LNCaP clone FGC (cell line): ENCODE measurements at places on chromosomes 2 and 18.
A peak's percentile ranks its signal among the peaks of the same experiment; 100 is the strongest.

- DNase-seq = no peak
These were observed 230.2 kb downstream of the ATAD2B start for GRCh38 chr2:23696752-23697045.

GRCh38 chr2:29578084-29578598 is 343.2 kb downstream of the ALK start:
- DNase-seq = no peak

GRCh38 chr2:128504246-128505149 is 185.8 kb upstream of the HS6ST1 start:
- DNase-seq = no peak

DNA sequence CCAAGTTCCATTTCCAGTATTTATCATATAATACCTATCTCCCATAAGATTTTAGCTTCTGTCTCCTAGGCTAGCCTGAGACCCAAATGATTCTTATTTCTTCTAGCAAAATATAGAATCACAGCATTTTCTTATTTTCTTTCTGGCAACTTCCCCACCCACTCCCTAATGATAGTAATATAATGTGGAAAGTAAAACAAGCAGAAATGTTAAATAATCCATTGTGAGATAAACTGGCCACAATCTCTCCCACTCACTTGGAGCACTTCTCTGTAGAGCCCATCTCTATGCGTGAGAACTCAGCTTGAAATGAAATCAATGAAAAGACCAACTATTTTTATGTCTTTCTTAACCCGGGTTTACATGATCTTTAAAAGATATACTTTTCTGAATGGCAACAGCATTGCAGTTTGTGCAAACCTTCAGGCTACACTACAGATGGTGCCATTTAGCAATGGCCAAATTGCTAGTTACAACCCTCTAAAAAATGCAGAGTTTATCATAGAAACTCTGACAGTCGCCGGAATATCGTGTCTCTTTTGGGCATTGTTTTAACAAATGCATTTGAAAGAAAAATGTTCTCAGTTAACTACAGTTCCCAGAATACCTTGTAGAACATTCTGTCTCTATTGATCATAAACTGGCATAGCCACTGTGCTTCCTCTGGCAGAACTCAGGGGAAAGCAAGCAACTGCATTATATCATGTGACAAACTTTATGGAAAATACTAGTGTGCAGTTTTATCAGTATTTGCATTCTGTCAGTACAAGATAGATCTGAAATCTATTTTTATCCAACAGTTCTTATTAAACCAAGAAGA is 1407.4 kb upstream of the ZEB2 start:
- DNase-seq = no peak

- no peak for DNase-seq
These were observed 474 bp upstream of the GCA start for GRCh38 chr2:162343492-162343823.

GRCh38 chr2:222038067-222038802 is 260.6 kb downstream of the PAX3 start:
- peak; percentile 7 for DNase-seq

GRCh38 chr2:239114119-239114581 is 266.3 kb downstream of the TWIST2 start:
- no peak for DNase-seq

GRCh38 chr18:67977067-67977616 is 460.6 kb upstream of the DSEL start:
- no peak for DNase-seq

DNA sequence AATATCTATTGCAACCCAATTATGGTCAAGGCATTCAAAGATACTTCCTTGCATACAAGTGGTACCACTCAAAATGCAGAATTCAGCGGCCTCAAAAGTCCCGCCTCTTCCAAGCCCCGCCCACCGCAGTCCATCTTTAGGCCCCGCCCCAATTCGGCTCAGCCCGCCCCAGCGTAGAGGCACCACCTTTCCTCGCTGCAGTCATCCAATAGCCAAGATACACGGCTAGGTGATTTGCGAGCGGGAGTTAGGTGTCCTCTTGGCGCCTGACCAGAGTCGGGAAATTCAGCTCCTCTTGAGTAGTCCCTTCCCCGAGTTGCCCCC is 431 bp upstream of the SEC11C start:
- DNase-seq = peak; percentile 79

DNA sequence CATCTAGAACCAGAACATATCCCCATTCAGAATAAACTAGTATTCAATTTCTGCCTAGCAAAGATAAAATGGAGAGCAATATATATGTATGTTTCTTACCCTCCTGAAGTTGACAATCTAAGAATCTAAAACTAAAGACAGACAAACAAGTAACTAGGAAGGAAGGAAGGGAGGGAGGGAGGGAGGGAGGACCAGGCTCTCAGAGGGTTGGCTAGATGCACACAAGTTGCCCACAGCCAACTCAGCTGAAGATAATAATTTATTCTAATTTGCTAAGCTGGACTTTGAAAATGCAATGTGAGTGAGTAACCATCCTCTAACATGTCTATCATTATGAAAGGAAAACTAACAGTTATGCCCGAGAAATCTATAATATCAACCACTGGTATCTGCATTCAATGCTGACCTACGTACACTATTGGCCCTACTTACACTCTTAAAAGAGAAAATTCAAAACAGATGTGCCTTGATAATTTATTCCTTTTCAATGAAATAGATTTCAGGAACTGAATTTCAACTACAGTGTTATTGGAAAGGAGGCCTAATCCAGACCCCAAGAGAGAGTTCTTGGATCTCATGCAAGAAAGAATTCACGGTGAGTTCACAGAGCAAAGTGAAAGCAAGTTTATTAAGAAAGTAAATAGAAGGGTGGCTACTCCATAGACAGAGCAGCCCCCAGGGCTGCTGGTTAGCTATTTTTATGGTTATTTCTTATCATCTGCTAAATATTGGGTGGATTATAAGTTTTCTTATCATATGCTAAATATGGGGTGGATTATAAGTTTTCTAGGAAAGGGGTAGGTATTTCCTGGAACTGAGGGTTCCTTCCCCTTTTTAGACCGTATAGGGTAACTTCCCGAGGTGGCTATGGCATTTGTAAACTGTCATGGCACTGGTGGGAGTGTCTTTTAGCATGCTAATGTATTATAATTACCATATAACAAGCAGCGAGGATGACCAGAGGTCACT is 288.5 kb upstream of the SLC39A10 start:
- DNase-seq = no peak

DNA sequence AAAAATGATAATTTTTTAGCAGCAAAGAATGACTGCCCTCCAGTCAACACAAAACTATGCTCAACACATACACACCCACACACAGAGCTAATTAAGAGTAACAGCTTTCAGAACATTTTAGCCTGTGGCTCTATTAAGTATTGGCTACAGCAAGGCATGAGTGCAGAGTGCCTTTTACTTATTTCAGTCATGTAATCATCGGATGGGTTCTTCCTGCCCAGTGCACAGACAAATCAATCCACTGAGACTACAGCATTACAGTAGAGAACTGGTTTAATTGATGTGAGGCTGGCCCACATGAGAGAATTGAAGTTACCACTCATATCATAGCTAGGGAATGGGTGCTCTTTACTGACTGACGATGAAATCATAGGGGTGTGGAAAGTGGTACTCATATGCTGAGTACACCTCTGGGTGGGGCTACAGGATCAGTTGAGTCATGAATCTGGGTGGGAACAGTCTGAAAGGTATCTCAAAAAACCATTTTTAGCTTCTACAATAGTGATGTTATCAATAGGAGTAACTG is 241.0 kb downstream of the FSIP2 start:
- DNase-seq = no peak

- no peak for DNase-seq
These were observed 103.1 kb downstream of the MSH2 start for GRCh38 chr2:47506024-47506423.

- DNase-seq = no peak
These were observed 152.6 kb downstream of the EXOC6B start for GRCh38 chr2:72673279-72673678.

GRCh38 chr18:67545681-67546080 is 29.2 kb upstream of the DSEL start:
- no peak for DNase-seq

- DNase-seq = no peak
These were observed 75.7 kb downstream of the FTCDNL1 start for GRCh38 chr2:199775267-199775666.

DNA sequence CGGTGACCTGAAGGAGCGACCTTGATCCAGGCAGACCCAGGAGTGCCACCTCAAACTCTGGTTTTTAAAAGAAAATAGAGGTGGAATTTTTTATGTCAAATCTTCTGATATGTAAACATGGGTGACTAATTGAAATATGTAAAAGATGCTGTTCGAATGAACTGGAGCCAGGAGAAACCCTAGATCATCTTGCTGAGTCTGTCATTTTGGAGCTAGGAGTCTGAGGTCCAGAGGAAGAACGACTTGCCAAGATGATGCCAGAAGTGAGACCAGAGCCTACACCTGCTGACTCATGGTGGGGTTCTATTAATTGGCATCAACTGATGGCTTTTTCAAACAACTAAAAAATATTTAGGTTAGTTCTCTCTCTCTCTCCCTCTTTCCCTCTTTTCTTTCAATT is 74.1 kb downstream of the ACAA2 start:
- DNase-seq = no peak

- DNase-seq = peak; percentile 70
These were observed 47.4 kb upstream of the RAPH1 start for GRCh38 chr2:203582468-203582867.

DNA sequence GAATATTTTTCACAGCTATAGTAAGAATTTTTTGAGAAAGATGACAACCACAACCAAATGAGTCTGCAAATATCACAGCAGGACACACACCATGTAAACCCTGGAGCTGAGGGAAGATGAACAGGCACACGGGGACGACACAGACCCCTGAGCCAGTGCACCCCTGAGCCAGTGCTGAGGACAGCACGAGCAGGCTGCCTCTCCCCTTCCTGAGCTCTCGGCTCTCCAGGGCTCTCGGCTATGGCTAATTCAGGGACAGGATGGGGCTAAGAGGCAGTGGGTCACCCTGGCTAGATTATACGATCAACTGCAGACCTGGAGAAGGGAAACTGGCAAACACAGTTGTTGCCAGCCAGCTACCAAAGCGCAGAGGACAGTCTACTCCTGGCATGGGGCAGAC is 41.4 kb downstream of the TGFBRAP1 start:
- DNase-seq = no peak

DNA sequence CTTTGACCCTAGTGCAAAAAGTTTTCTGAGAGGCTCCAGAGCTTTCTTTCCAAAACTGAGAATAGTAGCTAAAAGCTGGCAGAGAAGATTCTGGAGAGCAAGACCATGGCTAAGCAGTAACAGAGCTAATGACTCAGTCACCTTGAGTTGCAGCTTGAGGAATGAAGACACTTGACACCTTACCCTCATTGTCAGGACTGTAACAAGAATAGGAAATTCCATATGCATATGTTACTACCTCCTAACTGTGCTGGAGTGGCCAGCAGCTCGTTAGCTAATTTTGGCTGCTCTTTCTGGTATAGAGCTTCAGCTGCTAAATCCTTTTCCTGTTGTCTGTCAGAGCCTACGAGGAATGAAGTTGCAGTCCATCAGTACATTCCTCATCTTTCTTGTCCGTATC is 68.6 kb upstream of the LHCGR start:
- no peak for DNase-seq

DNA sequence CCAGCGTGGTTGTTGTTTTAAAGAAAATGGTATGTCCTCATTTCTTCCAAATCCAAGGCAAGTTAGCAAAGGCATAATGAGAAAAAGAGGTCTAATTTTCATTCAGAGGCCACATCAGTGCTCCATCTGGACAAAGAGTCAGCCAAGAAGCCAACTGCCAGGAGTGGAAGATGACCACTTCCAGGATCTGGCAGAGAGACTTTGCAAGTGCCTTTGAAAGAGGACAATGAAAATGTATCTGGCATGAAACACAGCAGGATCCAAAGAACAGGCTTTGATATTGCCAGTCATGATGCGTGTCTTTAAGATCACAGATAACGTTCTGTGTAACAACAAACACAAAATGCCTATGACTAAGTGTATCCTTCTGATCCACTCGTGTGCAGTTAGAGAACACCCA is 82.8 kb downstream of the AFF3 start:
- DNase-seq = peak; percentile 64

DNA sequence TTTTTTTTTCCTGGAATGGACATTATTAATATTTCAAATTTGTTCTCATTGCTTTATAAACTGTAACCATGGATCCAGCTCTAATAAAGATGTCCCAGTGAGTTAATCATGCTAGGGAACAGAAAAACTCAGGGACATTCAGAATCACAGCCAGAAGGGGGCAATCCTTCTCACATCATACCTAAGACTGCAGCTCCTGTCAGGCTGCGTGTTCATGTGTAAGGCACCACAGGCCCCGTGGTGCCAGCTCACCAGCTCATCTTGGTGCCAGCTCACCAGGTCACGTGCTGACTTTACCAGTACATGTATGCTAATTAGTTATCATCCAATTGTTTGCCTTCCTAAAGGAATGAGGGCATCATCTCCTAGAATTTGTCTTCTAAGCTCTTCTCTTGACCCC is 84.7 kb upstream of the NEDD4L start:
- no peak for DNase-seq

GRCh38 chr2:71130905-71131244 is 441 bp downstream of the MPHOSPH10 start:
- DNase-seq = no peak

GRCh38 chr18:7635948-7636347 is 68.8 kb downstream of the PTPRM start:
- DNase-seq = peak; percentile 90

DNA sequence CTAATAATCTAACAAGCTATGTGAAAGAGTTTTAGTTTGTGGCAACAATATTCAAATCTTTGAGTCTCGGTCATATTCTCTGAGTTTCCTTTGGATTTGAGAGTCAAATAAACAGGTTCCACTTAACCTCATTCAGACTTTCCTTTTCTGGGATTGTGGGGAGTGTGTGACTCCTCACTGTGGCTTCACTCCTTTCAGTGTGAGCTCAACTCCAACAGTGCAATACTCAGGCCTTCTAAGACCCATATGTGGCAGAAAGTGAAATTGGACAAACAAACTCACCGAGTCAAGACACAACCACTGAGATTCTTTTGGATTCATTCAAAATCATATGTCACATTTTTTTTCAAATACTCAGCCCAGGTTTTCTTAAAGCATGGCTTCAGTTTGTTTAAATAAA is 25.4 kb downstream of the SLC9A4 start:
- no peak for DNase-seq

- no peak for DNase-seq
These were observed 200.7 kb downstream of the BCL11A start for GRCh38 chr2:60352491-60353405.

DNA sequence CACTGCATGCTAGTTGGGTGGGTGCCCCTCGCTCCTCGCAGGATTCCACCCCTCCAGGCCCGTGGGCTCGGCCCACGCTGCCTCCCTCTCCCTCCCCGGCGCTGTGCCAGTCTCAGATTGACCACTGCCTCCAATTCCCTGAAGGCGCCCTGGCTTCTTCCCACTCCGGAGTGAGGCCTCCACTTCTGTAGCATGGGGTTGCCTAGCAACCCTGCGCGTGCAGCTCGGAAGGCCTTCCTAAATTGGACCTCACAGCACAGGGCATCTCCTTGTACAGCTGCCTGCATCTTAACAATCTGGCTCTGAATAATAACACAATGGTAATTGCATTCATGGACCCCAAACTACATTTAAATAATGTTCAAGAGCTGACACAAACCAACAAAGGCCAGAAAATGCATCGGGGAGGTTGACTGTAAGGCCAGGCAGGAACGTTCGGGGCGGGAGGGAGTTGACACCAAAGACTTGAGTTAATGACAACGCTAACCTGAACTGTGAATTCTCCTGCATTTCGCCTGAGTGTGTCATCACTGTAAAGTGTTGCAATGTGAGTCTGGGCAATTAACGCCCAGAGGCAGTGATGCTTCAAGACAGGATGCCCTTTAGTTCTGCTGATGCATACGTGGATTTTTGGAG is 222.9 kb downstream of the ZBTB7C start:
- no peak for DNase-seq

- no peak for DNase-seq
These were observed 53.8 kb downstream of the MARCHF4 start for GRCh38 chr2:216318521-216318874.
